Lower lobe of right lung (tissue), 2 donors: ENCODE measurements at places on chromosomes 12 and 14. TPM values are rescaled to one million over a fixed set of nuclear protein-coding genes. Genes with fewer than 3 reads are reported as not detected.

DNA sequence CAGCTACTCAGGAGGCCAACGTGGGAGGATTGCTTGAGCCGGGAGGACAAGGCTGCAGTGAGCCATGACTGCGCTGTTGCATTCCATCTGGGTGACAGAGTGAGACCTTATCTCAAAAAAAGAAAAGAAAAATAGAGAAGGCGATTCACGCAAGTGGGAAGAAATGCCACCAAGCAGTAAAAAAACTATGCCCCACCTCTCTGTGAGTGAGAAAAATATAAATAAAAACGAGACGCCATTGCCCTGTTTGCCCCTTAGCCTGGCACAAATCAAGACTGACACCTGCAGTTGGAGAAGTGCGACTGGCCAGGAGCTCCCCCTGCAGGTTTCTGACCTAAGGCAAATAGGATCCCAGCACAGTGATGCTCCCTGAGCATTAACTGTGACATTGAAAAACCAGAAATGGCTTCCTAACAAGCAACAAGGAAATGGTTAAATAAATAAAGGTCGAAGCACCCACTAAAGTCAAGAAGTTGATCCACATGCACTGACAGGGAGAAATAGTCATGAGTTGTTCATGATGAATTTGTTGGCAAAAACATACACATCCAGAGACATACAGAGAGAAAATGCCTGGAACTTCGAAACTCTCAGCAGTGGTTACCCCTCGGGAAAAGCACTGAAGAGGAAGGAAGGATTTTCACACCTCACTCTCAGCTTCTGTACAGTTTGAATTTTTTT, 21.1 kb downstream of the GSC start:
- H3K4me1 ChIP-seq = no peaks in the 10 kb centered on the region
- no peaks in the 10 kb centered on the region for H3K36me3 ChIP-seq
- H3K27me3 ChIP-seq = no peaks in the 10 kb centered on the region
- no peak overlapping the region for H3K4me3 ChIP-seq

DNA sequence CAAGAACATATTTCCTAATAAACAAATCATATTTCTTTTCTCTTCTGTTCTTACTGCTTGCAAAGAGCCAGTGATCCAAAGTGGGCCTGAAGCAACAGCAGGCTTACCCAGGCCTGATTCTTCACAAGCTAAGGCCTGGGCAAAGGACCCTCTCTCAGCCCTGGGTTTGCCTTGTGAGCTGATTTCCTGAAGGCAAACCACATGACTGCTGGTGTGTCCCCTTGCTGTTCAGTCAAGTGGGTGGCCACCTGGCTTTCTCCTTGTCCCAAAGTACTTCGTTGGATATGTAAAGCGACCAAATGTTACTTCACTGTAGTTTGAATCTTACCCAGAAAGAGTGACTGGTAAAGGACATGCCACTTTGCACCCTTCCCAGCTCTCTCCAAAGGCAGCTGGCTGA, 392.9 kb downstream of the ZFP36L1 start:
- H3K27me3 ChIP-seq = no peaks in the 10 kb centered on the region
- DNase-seq = no peak
- H3K36me3 ChIP-seq = no peaks in the 10 kb centered on the region

- no peaks in the 10 kb centered on the region for H3K27me3 ChIP-seq
- no peak overlapping the region for H3K4me3 ChIP-seq
- no peak for DNase-seq
- H3K4me1 ChIP-seq = peaks cover 27% of the 10 kb centered on the region
- H3K27ac ChIP-seq = no peak overlapping the region
Observed at GRCh38 chr12:10101042-10101579, 2.3 kb upstream of the CLEC1A start.

GRCh38 chr14:75487155-75487671, 35.1 kb upstream of the BATF start:
- no peaks in the 10 kb centered on the region for H3K36me3 ChIP-seq
- H3K27me3 ChIP-seq = no peaks in the 10 kb centered on the region
- H3K27ac ChIP-seq = no peak overlapping the region
- H3K4me1 ChIP-seq = no peaks in the 10 kb centered on the region

GRCh38 chr12:25311506-25311905, 60.8 kb upstream of the KRAS start:
- no peak overlapping the region for H3K4me3 ChIP-seq
- DNase-seq = no peak
- H3K27me3 ChIP-seq = no peaks in the 10 kb centered on the region
- H3K4me1 ChIP-seq = no peaks in the 10 kb centered on the region
- no peaks in the 10 kb centered on the region for H3K36me3 ChIP-seq
- H3K27ac ChIP-seq = no peak overlapping the region

DNA sequence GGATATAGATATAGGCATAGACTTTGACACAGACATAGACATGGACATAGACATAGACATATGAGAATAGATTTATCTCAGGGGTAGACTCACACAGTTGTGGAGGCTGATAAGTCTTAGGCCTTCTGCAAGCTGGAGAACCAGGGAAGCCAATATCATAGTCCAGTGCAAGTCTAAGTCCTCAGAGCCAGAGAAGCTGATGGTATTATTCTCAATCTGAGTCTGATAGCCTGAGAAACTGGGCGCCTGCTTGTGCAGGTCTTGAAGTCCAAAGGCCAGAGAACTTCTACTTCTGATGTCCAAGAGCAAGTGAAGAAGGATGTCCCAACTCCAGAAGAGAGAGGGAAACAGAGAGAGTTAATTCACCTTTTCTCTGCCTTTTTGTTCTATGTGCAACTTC, 476.5 kb downstream of the SLC6A15 start:
- H3K36me3 ChIP-seq = no peaks in the 10 kb centered on the region
- no peak overlapping the region for H3K4me3 ChIP-seq
- no peak overlapping the region for H3K27ac ChIP-seq
- H3K27me3 ChIP-seq = no peaks in the 10 kb centered on the region

- H3K4me1 ChIP-seq = no peaks in the 10 kb centered on the region
- no peak overlapping the region for H3K27ac ChIP-seq
- H3K4me3 ChIP-seq = no peak overlapping the region
- H3K27me3 ChIP-seq = no peaks in the 10 kb centered on the region
Observed at GRCh38 chr14:87799400-87799799, 193.6 kb downstream of the GALC start.

- H3K27ac ChIP-seq = no peak overlapping the region
- peaks cover 21% of the 10 kb centered on the region for H3K27me3 ChIP-seq
Observed at GRCh38 chr14:92903359-92903758, 19.6 kb upstream of the CHGA start.

DNA sequence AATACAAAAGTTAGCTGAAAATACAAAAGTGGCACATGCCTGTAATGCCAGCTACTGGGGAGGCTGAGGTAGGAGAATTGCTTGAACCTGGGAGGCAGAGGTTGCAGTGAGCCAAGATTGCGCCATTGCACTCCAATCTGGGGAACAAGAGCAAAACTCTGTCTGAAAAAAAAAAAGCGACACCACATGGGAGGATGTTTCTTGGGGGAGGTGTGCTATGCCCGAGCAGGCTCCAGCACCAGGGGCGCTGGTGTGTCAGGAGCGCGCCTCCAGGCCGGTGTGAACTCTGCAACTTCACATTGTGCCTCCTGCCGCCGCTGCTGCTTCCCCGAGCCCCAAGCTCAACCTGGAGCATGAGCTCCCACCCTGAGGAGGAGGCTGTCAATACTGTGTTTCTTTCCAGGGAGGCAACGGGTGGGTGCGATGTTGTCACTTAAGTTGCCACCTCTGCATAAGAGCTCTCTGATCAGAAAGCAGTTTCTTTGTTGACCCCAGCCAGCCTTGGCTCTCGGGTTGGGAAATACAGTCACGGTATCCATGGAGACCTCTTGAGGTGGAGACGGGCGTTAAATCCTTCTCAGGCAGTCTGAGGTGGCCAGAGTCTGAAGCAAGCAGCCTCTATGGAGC, 18.9 kb downstream of the DEGS2 start:
- H3K4me3 ChIP-seq = peak overlapping the region; percentile 21
- no peak for DNase-seq
- H3K27me3 ChIP-seq = no peaks in the 10 kb centered on the region
- peaks cover 58% of the 10 kb centered on the region for H3K36me3 ChIP-seq
- peaks cover 48% of the 10 kb centered on the region for H3K4me1 ChIP-seq
- H3K27ac ChIP-seq = peak overlapping the region; percentile 79

DNA sequence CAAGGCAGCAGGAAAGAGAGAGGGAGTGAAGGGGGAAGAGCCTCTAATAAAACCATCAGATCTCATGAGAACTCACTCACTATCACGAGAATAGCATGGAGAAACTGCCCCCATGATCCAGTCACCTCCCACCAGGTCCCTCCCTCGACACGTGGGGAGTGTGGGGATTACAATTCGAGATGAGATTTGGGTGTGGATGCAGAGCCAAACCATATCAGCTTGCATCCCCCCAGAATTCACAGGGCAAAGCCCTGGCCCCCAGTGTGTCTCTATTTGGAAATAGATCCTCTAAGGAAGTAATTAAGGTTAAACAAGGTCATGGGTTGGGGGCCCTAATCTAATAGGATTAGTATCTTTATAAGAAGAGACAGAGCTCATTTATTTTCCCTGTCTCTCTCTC, 56.1 kb upstream of the TCL1A start:
- H3K4me3 ChIP-seq = no peak overlapping the region
- H3K4me1 ChIP-seq = no peaks in the 10 kb centered on the region
- H3K27ac ChIP-seq = no peak overlapping the region
- no peaks in the 10 kb centered on the region for H3K36me3 ChIP-seq
- H3K27me3 ChIP-seq = peaks cover 7% of the 10 kb centered on the region
- no peak for DNase-seq

DNA sequence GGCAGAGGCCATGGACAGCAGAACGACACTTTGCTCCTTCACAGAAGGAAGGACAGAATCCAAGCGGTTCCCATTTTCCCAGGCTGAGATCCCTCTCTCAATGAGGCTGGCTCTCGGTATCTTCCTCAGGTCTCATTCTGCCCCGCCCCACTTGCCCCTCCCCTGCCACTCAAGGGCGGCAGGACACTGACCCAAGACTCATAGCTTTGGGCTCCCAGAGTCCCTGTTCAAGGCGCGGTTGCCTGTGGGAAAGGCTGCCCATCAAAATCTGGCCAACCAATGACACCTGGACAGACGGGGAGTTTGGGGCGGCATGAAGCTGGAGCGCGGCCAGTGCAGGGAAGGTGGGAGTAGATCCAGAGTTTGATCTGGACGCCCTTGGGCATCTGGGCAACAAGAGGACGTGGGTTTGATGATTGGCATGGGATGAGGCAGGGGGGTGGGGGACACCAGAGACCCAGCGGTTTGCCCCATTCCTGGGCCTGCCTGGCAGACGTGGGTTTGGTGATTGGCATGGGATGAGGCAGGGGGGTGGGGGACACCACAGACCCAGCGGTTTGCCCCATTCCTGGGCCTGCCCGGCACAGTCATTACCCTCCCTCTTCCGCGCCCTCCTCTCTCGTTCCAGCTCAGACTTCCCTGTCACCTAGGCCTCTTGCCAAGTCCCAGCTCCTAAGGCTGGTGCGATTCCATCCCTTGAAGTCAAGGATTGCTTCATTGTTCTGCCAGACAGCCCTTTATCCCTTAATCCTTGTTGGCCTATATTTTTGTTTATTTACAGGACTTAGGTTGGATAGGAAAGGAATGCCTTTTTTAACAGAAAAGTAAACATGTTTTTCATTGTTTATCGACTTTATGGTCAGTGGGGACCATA, 92.1 kb downstream of the NINJ2 start:
- DNase-seq = peak; percentile 60
- peak overlapping the region; percentile 71 for H3K4me3 ChIP-seq
- H3K27me3 ChIP-seq = no peaks in the 10 kb centered on the region
- H3K4me1 ChIP-seq = peaks cover 44% of the 10 kb centered on the region

DNA sequence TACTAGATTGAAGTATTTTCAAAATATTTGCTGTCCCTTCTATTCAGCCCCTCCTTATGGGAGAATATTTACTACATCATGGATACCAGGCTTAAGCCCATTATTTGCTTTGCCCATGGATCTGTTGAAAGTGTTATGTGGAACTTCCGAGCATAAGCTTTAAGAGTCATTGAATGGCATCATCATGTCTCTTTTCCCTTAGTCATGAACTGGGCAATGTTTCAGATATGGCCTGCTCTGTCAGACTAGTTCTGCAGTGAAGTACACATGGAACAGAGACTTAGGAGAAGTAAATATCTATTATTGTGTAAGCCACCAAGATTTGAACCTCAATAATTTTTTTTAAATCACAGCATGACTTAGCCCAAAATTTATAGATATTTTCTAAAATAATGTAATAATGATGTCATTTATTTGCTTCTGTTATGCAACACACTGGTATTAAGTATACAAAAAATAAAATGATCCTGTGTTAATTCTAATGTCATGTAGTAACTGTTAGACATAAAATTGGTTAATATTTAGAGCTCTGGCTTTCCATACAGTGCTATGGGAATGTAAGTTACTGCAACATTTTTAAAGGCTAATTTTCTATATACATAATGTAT, 1097.3 kb downstream of the SLC16A7 start:
- no peaks in the 10 kb centered on the region for H3K4me1 ChIP-seq
- H3K4me3 ChIP-seq = no peak overlapping the region
- no peaks in the 10 kb centered on the region for H3K27me3 ChIP-seq
- no peak for DNase-seq

C3AR1 gene
- 62.1 TPM for total RNA-seq

GRCh38 chr12:16323010-16323409, 24.4 kb upstream of the MGST1 start:
- no peak for DNase-seq
- no peaks in the 10 kb centered on the region for H3K36me3 ChIP-seq

SMIM41 gene
- total RNA-seq = 4.3 TPM

DUSP6 gene
- total RNA-seq = 196 TPM

DNA sequence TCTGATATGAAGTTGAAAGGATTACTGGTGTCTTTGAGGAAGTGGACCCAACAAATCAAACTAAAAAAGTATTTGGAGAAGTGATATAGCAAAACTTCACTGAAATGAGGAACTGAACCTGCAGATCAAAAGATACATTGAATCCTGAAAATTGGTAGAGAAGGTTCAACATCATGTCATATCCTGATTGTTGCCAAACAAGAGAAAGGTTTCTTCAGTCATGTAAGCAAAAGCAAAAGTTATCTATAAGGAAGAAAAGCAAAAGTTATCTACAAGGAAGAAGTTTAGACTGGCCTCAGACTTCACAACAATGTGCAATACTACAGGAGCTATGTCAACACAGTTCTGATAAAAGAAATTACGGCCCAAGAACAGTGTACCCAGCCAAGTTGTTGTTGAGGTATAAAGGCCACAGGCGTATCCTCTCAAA, 142.7 kb downstream of the RAD51B start:
- no peaks in the 10 kb centered on the region for H3K36me3 ChIP-seq
- H3K27me3 ChIP-seq = no peaks in the 10 kb centered on the region
- no peak overlapping the region for H3K4me3 ChIP-seq
- H3K27ac ChIP-seq = peak overlapping the region; percentile 42
- DNase-seq = no peak
- peaks cover 51% of the 10 kb centered on the region for H3K4me1 ChIP-seq

BDKRB2 gene
- 1.3 TPM for total RNA-seq

SIX6 gene
- not detected for total RNA-seq

SYCP3 gene
- total RNA-seq = 0.71 TPM

GRCh38 chr12:23831739-23832138, 117.7 kb downstream of the SOX5 start:
- no peak overlapping the region for H3K27ac ChIP-seq
- no peaks in the 10 kb centered on the region for H3K36me3 ChIP-seq
- H3K4me1 ChIP-seq = no peaks in the 10 kb centered on the region
- no peaks in the 10 kb centered on the region for H3K27me3 ChIP-seq

GLI1 gene
- 0.21 TPM for total RNA-seq
